ENCODE measurements at places on chromosomes 1 and 21.
A peak's percentile ranks its signal among the peaks of the same experiment; 100 is the strongest.

GRCh38 chr1:47951026-47951425 is 46.2 kb downstream of the TRABD2B start:
- H3K4me1 ChIP-seq, result no peaks in the 10 kb centered on the region
- no peaks in the 10 kb centered on the region for H3K36me3 ChIP-seq
- H3K27me3 ChIP-seq, result no peaks in the 10 kb centered on the region
- H3K4me3 ChIP-seq, result no peak overlapping the region
- H3K27ac ChIP-seq, result no peak overlapping the region

- no peak for DNase-seq
- H3K36me3 ChIP-seq, result no peaks in the 10 kb centered on the region
- no peaks in the 10 kb centered on the region for H3K4me1 ChIP-seq
Measured at GRCh38 chr1:2596530-2597333, 10.2 kb downstream of the PRXL2B start.

GRCh38 chr1:154758346-154758745 is 111.7 kb downstream of the KCNN3 start:
- H3K4me3 ChIP-seq, result no peak overlapping the region
- DNase-seq, result no peak
- H3K27ac ChIP-seq, result no peak overlapping the region
- H3K4me1 ChIP-seq, result no peaks in the 10 kb centered on the region

- no peaks in the 10 kb centered on the region for H3K36me3 ChIP-seq
- H3K27ac ChIP-seq, result no peak overlapping the region
- DNase-seq, result peak; percentile 77
- peaks cover 2% of the 10 kb centered on the region for H3K4me1 ChIP-seq
- no peaks in the 10 kb centered on the region for H3K27me3 ChIP-seq
- H3K4me3 ChIP-seq, result no peak overlapping the region
Measured at GRCh38 chr1:209569455-209570207, 13.9 kb upstream of the CAMK1G start.

GRCh38 chr1:84988588-84988987 is 8.3 kb downstream of the MCOLN2 start:
- no peaks in the 10 kb centered on the region for H3K27me3 ChIP-seq
- H3K4me1 ChIP-seq, result no peaks in the 10 kb centered on the region
- no peaks in the 10 kb centered on the region for H3K36me3 ChIP-seq
- no peak for DNase-seq

GRCh38 chr1:220487297-220487820 is 40.6 kb upstream of the MARK1 start:
- H3K4me3 ChIP-seq, result no peak overlapping the region
- H3K27ac ChIP-seq, result no peak overlapping the region
- H3K27me3 ChIP-seq, result no peaks in the 10 kb centered on the region
- H3K36me3 ChIP-seq, result no peaks in the 10 kb centered on the region
- DNase-seq, result peak; percentile 29
- peaks cover 8% of the 10 kb centered on the region for H3K4me1 ChIP-seq

DNA sequence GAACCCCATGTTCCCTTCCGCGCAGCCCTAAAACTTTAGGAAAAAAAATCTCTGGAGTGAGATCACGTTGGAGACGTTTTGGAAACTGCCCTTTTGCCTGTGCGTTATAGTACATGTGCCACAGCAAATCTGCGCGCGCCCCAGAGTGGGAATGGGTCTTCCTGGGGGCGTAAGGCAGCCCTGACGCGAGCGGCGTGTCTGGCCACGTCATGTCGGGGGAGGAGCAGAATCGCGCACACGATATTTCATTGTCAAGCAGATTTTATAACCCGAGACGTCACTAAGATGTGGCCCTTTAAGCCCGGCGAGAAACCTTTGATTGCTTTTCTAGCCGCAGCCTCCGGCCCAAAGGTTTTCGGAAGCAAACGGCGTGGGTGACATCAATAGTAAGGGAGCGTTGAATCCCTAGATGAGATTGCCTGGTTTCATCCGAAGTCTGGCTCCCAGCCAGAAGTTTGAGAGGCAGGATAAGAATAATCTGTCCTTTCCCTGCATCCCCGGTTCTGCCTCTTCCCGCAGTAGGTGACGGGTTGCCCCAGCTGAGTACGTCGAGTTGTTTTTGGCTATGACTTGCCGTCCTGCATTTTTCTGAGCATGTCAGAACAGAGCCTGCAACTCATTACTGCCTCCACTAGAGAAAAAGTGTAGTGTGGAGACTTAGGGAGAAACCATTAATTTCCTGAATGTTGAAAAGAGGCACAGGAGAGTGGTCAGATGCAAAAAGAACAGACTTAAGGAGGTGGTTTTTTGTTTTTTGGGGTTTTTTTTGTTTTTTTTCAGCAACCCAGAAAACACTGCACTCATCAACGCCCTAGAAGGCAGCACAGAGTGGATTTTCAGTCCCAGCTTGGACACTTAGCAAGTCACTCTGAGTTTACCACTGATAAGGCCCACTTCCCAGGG is 817 bp upstream of the PMVK start:
- peaks cover 27% of the 10 kb centered on the region for H3K4me1 ChIP-seq
- H3K27ac ChIP-seq, result peak overlapping the region; percentile 95
- peak overlapping the region; percentile 79 for H3K4me3 ChIP-seq
- no peaks in the 10 kb centered on the region for H3K36me3 ChIP-seq
- DNase-seq, result peak; percentile 90

GRCh38 chr1:78093560-78093959 is 47.8 kb downstream of the GIPC2 start:
- H3K4me1 ChIP-seq, result no peaks in the 10 kb centered on the region
- no peak overlapping the region for H3K27ac ChIP-seq
- no peak for DNase-seq
- H3K36me3 ChIP-seq, result no peaks in the 10 kb centered on the region

GRCh38 chr1:44812822-44813543 is 4.7 kb downstream of the BTBD19 start:
- H3K36me3 ChIP-seq, result no peaks in the 10 kb centered on the region
- H3K4me3 ChIP-seq, result no peak overlapping the region
- no peak overlapping the region for H3K27ac ChIP-seq
- peaks cover 4% of the 10 kb centered on the region for H3K27me3 ChIP-seq
- H3K4me1 ChIP-seq, result peaks cover 30% of the 10 kb centered on the region
- DNase-seq, result no peak

DNA sequence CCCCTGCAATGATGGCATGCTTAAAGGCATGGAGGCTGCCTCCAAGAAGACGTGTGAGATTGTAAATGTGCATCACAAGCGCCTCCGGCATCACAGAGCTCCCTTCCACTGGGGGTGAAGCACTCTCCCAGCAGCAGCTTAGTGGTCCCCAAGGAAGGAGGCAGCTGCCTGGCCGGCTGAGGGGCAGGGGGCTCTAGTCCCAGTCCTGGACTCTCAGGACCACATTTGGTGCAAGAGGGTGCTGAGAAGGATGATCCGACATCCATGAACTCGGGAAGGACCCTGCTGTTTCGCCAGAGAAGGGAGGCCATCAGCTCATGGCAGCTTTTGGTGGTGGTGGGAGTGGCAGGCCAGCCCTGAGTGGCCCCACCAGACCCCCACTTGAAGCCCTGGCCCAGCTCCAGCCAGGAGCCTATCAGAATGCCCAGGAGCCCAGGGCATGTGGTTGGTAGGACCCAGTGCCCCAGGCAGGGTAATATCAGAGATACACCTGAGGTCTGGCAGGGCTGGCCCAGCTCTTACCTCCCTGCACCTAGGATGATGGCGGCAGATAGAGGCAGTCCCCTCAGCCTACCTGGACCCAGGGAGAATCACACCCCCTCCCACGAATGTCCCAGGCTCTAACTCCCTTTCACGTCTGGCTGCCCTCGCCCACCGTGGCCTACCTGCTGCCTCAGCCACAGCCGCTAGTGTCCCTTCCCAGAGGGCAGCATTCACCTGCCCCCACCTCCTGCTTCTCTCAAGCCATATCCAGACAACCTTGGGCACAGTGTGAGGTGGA is 2.4 kb upstream of the WNT9A start:
- peaks cover 22% of the 10 kb centered on the region for H3K27me3 ChIP-seq
- no peaks in the 10 kb centered on the region for H3K36me3 ChIP-seq
- no peak overlapping the region for H3K27ac ChIP-seq
- H3K4me1 ChIP-seq, result peaks cover 8% of the 10 kb centered on the region
- no peak overlapping the region for H3K4me3 ChIP-seq
- no peak for DNase-seq

DNA sequence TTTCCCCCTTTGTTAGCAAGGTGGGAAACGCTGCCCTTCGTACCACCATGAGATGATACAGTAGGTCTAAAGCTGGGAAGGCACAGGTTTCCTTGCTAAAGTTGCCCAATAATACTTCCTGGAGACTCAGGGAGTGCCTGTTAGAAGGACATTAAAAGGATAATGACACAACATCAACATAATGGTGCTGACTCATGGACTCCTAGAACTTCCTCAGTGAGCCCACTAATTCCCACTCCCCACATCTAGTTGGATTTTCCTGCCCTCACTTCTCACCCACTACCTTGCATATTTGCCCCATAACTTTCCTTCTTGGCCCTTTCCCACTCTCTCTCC is 17.5 kb downstream of the CFAP45 start:
- no peak for DNase-seq
- no peak overlapping the region for H3K4me3 ChIP-seq
- H3K36me3 ChIP-seq, result no peaks in the 10 kb centered on the region
- no peak overlapping the region for H3K27ac ChIP-seq
- H3K27me3 ChIP-seq, result no peaks in the 10 kb centered on the region
- H3K4me1 ChIP-seq, result no peaks in the 10 kb centered on the region

DNA sequence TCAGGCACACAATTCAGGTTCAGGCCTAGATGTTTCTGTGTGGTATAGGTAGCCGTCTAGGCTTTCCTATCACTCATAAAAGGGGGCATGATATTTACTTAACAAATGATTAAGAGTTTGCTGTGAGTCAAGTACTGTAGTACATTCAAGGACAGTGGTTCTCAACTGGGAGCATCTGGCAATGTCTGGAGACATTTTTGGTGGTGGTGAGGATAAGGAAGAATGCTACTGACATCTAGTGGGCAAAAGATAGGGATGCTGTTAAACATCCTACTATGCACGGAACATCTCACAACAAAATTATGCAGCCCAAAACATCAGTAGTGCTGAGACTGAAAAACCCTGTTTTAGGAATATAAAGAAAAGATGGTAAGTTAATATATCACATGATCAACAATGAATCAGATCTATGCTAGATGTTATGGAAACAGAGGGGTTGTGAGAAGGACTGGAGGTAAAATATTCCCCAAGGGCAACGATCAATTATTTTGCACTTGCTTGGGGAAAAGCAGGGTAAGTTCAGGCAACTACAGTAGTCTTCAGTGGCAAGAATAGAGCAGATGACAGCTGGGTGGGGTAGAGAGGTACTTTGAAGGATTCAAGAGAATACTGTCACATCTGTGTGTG is 4.9 kb downstream of the DNTTIP2 start:
- no peaks in the 10 kb centered on the region for H3K4me1 ChIP-seq
- peaks cover 88% of the 10 kb centered on the region for H3K36me3 ChIP-seq
- no peak overlapping the region for H3K27ac ChIP-seq
- H3K4me3 ChIP-seq, result no peak overlapping the region
- DNase-seq, result peak; percentile 12
- H3K27me3 ChIP-seq, result no peaks in the 10 kb centered on the region

- no peak overlapping the region for H3K27ac ChIP-seq
- DNase-seq, result no peak
- H3K27me3 ChIP-seq, result no peaks in the 10 kb centered on the region
- no peaks in the 10 kb centered on the region for H3K4me1 ChIP-seq
- H3K36me3 ChIP-seq, result peaks cover 3% of the 10 kb centered on the region
Measured at GRCh38 chr1:224141693-224142092, 27.8 kb downstream of the FBXO28 start.

- H3K27ac ChIP-seq, result no peak overlapping the region
- DNase-seq, result no peak
- no peaks in the 10 kb centered on the region for H3K27me3 ChIP-seq
Measured at GRCh38 chr1:98129491-98129890, 208.7 kb upstream of the DPYD start.

- no peaks in the 10 kb centered on the region for H3K36me3 ChIP-seq
- peaks cover 43% of the 10 kb centered on the region for H3K27me3 ChIP-seq
- H3K4me1 ChIP-seq, result no peaks in the 10 kb centered on the region
Measured at GRCh38 chr1:235876402-235876841, 9.7 kb upstream of the LYST start.

DNA sequence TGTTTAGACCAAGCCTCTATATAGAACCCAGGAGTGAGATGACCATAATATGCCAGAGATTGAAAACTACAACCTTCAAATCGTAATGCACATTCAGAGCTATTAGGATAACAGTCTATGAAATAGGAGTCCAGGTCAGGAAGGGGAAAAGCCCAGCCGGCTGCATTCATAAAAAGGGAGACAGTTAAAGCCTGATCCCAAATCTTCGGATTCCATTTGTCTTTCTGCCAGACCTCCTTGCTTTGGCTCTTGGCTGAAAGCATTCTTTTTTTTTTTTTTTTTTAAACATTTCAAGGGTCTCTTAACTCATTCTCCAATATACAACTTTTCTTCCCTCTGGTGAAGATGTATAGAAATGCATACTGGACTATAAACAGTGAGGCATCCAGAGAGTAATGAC is 81.1 kb downstream of the NTPCR start:
- no peak overlapping the region for H3K4me3 ChIP-seq
- no peaks in the 10 kb centered on the region for H3K4me1 ChIP-seq
- DNase-seq, result no peak

DNA sequence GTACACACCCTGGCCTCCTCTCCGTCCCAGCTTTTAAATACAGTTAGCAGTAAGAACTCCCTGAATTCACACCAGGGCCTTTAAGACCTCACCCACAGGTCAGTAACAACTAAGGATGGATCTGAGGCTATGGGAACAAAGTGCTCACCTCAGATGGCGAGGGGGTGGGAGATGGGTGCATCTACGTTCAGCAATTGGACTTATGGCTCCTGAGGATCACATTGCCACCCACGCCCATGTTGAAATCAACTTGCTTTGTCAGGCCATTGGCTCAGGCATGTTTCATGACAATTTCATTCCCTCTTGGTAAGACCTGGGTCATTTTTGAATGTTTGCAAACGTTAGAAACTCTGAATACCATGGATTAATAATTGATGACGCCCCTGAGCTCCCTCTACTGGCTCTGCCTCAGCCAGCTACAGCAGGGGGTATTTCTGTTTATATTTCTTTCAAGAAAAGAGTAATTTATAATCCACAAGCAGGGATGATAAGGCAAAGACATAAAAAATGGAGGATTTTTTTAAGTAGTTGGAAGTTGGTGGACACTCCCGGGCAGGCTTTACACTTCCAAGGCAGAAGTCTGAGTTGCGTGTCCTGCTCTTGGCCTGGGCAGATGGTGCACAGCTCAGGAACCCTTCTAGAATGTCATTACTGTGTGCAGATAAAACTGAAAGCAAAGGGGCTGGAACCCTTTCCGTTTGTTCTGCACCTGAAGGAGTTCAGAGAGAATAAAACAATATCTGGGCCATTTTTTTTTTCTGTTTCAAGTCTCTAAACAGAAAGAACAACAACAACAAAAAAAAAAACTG is 13.7 kb upstream of the LBR start:
- no peak for DNase-seq
- no peaks in the 10 kb centered on the region for H3K36me3 ChIP-seq
- H3K27ac ChIP-seq, result no peak overlapping the region
- peaks cover 3% of the 10 kb centered on the region for H3K4me1 ChIP-seq

- no peaks in the 10 kb centered on the region for H3K36me3 ChIP-seq
- no peak overlapping the region for H3K4me3 ChIP-seq
- H3K27ac ChIP-seq, result no peak overlapping the region
- DNase-seq, result no peak
- peaks cover 42% of the 10 kb centered on the region for H3K4me1 ChIP-seq
Measured at GRCh38 chr1:56434025-56434424, 145.3 kb downstream of the PLPP3 start.

All from neuronal stem cell (in vitro differentiated cells).